ENCODE measurements at places on chromosomes 6 and 20.

GRCh38 chr6:1703923-1704322 is 94.2 kb downstream of the FOXC1 start:
- no peak for DNase-seq

- DNase-seq = no peak
Observed at GRCh38 chr6:69866351-69866769, at the start of gene COL19A1. Gene COL19A1, plus strand, starts transcription at chr6:69866556. Its CDS starts 13,012 bp downstream, at chr6:69879568.

DNA sequence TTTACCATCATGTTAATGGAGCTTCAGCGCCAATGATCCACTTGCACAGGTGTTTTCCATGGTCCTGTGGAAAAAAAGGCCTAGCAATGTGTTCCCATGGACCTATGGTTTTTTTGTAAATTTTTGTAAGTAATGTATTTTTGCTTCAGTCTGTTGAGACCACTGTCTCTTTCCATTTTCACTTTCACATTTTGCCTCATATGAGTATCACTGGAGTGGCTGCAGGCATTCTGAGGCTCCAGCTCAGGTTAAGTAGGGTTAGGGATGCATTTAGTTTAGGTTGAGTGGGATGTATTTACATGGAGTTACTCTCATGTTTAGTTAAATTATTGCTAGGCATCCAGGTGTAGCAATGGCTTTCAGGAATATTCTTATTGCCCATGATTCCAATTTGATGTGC is 19.2 kb upstream of the LMBRD1 start:
- no peak for DNase-seq

DNA sequence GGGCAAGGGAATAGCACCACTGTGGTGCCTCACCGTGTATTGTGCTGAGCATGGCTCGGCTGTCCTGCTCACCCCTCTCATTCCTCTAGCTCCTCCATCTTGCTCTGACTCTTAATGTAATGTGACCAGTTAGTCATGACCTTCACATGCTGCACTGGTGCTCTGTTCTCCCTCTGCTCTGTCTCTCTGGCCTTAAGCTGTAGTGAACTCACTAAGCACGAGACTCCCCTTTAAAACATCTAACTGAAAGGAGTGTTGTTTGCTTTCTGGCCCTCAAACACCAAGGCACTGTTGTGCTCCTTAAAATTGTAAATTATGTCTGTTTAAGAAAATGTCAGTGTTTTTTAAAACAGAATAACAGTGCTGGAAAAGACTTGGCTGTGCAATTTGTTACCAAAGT is 140.4 kb downstream of the HDGFL1 start:
- DNase-seq = no peak

DNA sequence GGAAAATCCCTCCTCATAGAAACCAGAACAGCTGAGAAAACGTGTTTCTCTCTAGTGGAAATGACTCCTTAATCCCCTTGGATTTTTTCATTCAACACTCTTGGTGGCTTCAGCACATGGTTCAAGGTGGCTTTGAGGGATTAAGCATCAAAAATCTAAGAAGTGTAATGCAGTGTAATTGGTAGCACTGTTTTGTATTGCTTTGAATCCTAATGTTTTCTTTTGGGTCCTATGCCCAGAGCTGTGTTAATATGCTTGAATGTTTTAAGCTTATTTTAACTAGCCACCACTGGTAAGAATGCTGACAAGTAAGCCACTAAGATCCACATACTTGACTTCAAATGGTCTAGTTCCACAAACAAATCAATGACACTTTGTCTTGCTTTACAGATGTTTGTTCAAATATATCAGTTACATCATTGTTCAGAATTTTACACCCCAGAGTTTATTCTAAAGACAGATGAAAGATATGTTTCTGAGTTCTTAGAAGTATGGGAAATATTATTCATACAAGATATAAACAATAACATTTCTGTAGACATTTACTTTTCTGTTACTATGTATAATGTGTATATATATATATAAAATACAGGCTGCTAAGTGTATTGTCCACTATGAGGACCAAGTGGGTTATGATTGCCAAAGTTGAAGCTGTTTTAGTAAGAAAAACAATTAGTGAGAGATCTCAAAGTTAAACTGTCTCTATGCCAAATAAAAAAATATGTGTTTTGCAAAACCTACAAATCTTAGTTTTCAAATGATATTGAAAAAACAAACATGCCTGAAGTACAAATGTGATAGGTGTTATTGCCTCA is 220.8 kb downstream of the OGFRL1 start:
- no peak for DNase-seq

GRCh38 chr20:62136283-62137091 is 6.7 kb downstream of the PSMA7 start:
- no peak for DNase-seq

DNA sequence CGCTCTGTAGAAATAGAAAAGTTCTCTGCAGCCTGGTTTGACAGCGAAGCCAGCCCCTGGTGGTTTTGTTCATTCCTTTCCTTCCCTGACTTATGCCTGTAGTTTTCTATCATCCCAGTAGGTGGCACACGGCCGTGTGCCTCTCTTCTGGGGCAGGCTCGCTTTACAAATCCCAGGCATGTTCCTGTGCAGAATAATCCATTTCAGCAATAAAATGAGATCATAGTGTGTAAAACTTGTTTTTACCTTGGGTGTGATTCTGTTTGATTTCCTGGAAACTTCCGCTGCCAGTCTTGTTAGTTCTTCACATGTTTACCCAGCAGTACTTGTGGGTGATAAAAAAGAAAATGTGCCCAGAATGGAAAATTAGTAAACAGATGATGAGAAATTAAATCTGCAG is 7.4 kb upstream of the INSM1 start:
- DNase-seq = peak; percentile 20

DNA sequence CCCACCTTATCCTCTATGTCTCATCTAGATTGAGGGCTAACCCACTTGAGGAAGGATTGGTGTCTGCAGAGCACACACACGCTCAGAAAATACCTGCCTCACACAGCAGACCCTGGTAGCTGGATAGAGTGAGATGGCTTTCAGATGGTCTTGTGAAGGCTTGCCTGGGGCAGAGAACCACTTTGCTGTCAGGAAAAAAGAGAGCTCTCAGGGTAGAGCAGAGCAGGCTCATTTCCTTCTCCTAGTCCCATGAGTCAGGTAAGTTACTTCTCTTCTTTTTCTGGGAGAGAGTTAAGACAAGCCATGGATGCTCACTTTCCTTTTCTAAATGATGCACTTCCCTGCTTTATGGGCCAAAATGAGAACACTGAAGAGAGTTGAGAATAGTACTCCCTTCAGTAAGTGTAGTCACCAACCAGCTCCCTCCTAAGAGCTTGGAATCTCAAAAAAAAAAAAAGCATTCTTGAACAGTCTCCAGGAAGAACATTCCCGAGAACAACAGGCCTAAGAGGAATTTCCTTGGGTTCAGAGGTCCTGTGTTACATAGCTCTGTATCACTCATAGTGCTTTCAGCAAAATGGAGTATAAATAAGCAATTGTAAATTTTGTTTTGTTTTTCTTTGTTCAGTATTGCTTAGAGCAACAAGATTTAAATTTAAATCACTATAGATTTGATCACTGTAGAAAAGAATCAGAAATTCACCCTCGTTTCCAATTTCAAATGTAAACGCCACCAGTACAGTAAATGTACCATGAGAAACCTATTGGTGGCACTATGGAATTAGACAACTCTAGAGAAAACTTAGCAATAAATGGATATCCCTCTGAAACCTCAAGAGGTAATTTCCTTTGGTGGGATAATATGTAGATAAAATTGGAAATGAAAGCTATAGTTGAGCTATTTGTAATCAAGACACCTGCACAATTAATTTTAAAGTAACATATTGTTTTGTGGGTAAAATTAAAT is 530.3 kb downstream of the RFPL4B start:
- peak; percentile 89 for DNase-seq

GRCh38 chr20:63657260-63657936 is 714 bp upstream of the RTEL1 start:
- no peak for DNase-seq

DNA sequence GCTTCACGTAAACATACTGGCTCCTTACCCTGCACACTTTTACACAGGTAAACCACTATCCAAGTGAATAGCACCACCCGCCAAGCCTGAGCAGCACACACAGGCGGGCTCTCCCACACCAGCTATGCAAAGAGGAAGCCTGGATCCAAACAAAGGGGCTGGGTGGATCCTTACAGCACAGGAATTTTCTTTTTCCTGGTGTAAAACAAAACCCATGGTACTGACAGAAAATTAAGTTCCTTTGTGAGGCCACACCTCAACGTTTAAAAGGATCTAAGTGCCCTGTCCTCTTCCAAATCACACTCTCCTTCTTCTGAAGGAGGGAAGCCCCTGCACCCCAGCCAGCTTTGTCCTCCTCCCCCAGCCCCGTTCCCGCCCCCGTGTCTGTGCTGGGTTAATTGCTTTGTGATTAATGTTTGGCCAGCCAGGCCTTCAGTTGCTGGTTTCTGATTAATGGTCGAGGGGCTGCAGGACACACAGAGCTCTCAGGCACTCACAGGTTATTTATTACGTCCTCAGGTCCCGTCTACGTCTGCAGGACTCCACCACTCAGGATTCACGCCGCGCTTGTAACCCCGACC is 6.1 kb downstream of the DACT2 start:
- no peak for DNase-seq

DNA sequence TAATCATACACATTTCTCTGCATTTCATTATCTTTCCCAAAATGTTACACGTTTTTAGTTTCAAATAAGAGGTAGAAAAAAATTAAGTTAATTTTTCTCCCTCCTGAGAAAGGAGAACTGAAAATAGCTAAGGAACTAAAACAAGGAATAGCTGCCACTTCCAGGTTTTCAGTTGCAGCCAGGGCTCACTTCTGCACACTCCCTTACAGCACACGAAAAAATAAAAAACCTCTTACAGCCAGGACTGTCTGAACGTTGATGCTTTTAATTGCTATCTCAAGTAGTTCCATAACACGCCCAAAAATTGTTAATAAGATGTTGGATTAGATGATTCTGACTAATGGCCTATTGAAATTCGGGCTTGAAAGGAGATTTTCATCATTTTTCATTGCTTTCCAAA is 153.7 kb upstream of the THBS2 start:
- DNase-seq = no peak

- no peak for DNase-seq
Observed at GRCh38 chr20:6838181-6838826, 70.8 kb downstream of the BMP2 start.

GRCh38 chr6:42979523-42980177 is 669 bp upstream of the PEX6 start:
- no peak for DNase-seq

- DNase-seq = no peak
Observed at GRCh38 chr6:36836111-36837021, 2.9 kb downstream of the CPNE5 start.

DNA sequence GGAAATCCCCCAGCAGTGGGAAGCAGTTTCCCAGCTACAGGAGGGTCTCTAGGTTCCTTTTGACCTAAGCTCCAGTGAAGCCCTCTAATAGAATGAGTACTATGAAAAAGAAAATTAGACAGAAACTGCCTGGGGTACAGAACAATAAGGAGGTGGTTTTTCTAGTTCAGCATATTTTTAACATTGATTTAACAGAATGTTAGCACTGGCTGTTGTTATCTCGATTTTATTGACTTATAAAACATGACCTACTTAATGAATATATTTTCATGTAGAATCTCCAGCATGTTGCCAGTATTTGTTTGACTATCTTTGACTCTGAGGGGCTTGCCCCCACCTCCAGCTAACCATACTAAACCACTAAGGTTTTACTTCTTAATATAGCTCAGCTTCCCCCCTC is 19.6 kb downstream of the SCGN start:
- DNase-seq = no peak

DNA sequence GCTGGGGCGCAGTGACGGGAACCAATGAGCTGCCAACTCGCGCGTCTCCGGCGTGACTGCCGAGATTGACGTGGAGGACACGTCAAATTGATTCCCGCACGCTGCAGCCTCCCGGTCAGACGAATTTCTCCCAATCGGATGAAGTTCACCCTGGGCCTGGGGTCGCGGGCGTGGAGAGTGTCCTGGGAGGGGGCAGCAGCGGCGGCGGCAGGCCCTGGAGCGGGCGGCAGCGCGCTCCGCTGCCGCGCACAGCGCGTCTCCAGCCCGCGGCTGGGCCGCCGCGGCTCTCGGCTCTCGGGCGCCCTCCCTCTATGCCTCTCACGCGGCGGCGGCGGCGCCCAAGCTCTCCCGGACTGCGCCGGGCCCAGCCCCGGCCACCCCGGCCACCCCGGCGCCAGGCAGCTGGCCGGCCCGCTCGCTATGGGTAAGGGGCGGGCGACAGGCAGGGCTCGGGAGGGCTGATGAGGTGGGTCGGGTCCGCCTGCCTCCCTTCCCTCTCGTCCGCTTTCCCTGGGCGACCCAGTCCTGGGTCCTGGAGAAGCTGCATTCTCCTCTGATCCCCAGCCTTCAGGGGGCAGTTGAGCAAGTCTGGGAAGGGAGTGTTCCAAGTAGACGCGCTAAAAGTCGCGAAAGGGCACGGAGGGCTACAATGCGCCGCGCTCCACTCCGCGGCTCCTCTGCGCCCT is at the start of gene PAX1:
TSS of gene PAX1 (plus strand) at position 90 of the 686 bp plus-strand sequence. CDS start at position 139, 49 bp downstream.
- DNase-seq = no peak

- DNase-seq = no peak
Observed at GRCh38 chr6:107196152-107196551, 80.8 kb upstream of the BEND3 start.

DNA sequence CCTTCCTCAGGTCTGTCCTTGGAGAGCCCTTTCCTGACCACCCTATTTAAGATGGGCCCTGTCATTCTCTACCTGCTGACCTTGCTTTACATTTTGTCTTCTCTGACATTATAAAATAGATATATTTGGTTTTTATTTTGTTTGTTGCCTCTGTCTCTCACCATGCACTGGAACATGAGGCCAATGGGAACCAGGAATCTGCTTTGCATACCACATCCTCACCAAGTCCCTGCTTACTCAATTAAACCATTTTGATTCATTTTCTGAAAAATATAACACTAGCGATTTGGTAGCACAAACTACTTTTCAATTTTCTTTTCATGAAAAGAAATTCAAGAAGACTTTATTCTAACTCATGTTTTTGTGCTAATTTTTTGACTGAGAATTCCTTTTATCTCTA is 32.8 kb upstream of the POPDC3 start:
- no peak for DNase-seq

GRCh38 chr6:45555981-45556771 is 178.4 kb upstream of the SUPT3H start:
- DNase-seq = no peak

- no peak for DNase-seq
Observed at GRCh38 chr6:69232008-69232407, 564.8 kb downstream of the LMBRD1 start.

DNA sequence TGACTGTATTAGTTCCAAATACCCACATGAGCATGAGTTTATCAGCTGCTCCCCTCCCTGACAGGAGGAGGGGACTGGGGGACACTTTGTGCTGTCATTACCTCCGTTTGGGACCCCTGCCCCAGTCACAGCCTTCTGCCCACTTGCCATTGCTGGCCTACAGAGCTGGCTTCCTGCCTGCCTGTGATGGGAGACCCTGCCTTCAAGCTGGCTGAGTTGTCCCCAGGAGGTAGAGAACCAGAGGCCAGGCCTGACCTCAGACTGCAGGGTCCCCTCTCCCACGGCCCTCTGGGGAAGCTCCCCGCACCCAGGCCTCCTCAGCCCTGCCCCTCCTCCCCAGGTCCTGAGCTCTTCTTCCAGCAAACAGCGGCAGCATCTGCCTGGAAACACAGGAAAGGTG is 105.5 kb downstream of the JPH2 start:
- no peak for DNase-seq

Data from AG09309 (cell line).